Urinary bladder (tissue), 4 donors: ENCODE measurements at places on chromosomes 7 and 10. TPM values are rescaled to one million over a fixed set of nuclear protein-coding genes. Genes with fewer than 3 reads are reported as not detected.
A peak's percentile ranks its signal among the peaks of the same experiment; 100 is the strongest.

DNA sequence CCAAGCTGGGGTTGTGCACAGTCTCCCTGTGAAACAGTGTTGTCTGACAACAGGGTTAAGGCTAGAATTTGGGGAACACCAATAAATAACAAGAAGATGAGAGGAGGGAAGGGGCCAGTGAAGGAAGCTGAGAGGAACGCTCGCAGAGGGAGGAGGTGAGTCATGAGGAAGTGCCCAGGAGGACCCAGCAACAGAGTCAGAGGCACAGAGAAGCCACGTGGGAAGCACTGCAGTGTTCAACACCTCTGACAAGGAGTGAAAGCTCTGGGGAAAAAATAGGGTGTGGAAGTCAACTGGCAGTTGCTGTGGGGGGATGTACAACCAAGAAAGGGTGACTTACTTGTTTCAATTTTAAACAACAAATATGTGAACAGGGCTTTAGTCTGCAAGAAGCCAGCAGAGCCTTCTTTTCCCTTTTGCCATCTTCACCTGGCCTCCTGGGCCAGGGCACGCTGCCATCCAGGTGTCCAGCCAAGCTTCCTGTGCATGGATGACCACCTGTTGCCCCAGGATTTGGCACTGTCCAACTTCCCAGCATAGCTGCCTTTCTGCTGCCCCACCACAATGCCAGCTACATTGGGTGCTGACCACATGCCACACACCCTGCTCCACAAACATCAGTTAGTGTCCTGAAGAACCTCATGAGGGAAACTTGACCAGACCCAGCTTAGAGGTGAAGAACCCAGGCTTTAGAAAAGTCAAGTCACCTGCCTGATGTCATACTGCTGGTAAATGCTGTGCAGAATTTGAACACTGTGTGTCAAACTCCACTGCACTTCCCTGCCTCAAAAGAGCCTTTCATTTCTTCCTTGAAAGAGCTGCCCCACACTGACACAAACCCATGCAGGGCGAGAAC is 69.6 kb downstream of the ATXN7L1 start:
- DNase-seq = no peak

GRCh38 chr7:144414815-144415214 is 11.3 kb upstream of the NOBOX start:
- DNase-seq = no peak

DNA sequence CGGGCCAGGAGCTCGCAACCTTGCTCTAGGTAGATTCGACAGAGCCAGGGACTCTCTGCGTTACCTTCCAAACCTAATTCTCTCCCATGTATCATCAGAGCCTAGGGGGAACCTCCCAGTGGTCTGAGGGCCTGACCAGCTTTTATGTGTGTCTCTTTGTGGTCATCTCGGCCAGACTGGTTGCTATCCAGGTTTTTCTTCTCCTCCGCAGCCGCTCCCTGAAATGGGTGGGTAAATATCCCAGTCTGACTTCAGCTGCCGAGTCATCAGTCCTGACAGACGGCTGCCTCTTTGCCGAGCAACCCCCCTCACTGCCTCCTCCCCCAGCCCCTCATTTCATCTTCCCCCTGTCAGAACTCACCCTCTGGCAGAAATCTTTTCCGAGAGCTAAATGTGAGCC is 578.1 kb downstream of the LRMDA start:
- DNase-seq = no peak

GRCh38 chr10:44326474-44327030 is 58.3 kb downstream of the CXCL12 start:
- no peak for DNase-seq

GRCh38 chr7:24866004-24866615 is 108.8 kb upstream of the GSDME start:
- DNase-seq = no peak

Gene SBDS
- 60.0 TPM for total RNA-seq

GRCh38 chr10:112793202-112793921 is 156.7 kb upstream of the TCF7L2 start:
- no peak for DNase-seq

DNA sequence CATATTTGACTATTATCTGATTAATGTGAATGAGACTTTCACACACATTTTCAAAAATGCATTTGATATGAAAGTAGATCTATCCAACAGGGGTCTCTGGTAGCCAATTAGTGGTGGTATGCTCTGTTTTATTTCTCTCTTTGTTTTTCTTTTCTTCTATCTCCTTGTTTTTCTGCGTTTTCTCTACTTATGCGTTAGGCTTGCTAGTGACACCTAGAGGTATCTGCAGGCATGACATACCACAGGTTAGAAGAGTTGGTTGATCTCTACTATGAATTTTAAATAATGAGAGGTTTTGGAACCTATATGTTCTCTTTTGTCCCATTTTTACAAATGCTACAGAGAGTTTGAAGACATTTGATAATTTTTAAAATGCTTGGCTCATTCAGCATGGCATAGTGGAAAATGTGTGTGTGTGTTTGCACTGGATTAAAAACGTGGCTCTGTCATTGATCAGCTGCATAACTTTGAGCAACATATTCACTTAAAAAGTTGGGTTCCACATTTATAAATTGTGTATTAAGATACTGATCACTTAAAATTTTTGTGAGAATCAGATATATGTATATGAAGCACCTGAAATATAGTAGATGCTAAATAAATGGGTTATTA is 28.1 kb upstream of the PLXDC2 start:
- DNase-seq = no peak

GRCh38 chr7:22867589-22867988 is 44.9 kb upstream of the TOMM7 start:
- DNase-seq = no peak

Gene UFSP1
- 2.6 TPM for total RNA-seq

- no peak for DNase-seq
Measured at GRCh38 chr7:7569615-7570014, 2.9 kb downstream of the MIOS start.

Gene RBP4
- total RNA-seq = 1.9 TPM

DNA sequence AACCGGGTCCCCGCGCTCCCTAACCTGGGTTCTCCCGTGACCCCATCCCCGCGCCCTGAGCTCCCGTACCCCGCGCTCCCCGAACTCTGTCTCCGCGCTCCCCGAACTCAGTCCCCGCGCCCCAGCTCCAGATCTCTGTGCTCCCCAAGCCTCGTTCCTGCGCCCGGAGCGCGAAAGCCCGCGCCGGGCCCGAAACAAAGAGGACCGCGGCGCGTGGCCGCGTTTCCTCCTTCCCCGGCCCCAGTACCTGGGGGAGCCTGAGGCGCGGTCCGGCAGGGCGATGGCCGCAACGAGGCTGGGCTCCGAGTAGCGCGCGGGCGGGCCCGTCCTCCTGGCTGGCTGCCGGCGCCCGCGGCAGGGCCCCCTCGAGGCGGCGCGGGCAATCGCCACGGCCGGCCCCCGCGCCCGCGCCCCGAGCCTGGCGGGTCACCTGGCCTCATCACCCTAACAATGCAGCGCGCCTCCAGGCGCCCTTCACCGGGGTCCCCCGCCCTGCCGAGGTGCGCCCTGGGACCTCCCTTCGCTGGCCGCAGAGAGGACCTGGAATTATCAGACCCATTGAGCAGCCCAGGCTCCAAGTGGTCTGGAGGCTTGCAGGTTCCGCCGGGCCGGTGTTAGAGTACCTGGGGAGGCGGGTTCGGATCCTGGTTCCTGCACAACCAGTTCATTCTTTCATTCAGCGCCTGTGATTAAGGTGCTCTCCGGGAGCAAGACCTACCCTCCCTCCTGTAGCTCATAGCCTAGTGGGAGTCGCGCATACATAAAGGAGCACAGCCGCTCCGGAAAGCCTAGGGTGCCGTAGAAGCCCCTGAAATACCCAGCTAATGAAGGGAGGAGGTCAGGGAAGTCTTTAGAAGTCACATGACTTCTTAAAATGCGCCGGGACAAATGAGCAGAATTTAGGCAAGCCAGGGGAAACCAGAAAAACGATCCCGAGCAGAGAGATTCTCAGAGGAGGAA is at the start of gene TNS3:
Gene TNS3, minus strand, starts transcription at position 308 of the 960 bp plus-strand sequence. CDS start 142,475 bp downstream, outside the sequence.
- no peak for DNase-seq

- no peak for DNase-seq
Measured at GRCh38 chr10:100847440-100847839, 65.3 kb upstream of the SLF2 start.

Gene SDK1
- total RNA-seq = 15.1 TPM

GRCh38 chr10:63866075-63866746 is 345.0 kb downstream of the REEP3 start:
- peak; percentile 48 for DNase-seq

DNA sequence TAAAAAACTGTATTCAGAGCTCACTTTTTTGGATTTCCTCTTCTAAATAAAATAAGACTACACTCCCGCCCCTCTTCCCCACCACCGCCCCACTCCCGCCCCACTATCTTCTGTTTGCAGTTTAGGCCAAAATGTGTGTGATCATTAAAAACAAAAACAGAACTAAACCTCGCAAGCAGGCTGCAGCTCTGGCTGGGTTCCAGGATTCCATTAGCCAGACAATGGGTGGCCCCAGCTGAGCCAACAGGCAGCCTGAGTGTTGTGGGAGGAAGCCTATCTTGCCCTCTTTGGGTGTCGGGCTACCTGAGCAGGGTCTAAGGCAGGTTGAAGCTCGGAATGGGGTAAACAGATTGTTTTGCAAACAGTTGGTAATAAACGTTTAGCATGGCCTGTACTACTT is 41.7 kb downstream of the ARL4A start:
- DNase-seq = no peak

Gene PITRM1
- total RNA-seq = 46.6 TPM

DNA sequence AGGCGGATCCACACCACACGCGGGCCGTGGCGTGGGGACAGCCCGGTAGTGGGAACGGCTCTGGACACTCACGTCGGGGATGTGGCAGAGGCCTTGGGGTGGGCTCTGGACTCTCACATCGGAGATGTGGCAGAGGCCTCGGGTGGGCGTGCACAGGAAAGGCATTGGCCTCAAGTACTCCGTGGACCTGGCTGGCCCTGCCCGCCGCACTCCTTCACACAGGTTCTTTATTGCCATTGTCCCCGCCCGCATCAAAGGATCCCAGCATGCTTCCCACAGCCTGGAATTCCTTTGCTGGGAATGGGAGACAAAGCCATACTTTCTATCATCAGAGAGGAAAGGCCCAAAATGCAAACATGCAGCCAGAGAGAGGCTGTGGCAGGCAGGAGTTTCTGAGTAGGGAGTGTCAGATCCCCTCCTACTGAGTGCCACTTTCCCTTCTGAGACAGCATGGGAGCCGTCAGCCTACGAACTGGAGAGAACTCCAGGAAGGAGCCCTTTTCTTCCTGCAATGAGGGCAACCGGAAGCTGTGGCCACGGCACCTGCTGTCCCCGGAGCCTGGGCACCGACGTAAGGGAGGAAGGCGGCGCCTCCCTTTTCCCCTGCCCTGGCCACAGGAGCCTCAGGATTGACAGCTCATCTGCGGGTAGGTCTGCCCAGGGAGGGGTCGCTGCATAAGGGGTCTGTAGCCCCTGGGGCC is 51.5 kb downstream of the RBM17 start:
- DNase-seq = no peak

GRCh38 chr7:150969475-150969874 is 8.6 kb downstream of the KCNH2 start:
- no peak for DNase-seq

DNA sequence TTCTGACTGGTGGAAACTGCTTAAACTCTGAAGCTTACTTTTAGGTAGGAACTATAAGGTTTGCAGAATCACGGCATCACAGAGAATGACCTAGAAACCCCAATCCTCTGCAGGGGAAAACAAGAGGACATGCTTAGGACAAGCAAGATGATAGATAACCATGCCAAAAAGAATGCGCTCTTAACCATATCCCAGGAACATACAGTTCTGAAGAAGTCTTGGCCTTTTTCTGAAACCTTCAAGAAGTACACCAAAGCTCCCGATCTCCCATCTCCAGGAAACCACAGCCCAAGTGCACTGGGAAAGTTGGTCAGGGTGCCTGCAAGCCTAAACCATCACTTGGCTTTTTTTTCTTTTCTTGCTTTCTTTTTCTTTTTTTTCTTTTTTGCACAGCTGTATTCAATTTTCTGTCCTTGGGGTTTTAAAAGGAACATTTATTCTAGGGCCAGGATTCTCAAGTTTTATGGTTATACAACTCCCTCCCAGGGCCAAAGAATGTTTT is 12.2 kb upstream of the SVIL start:
- peak; percentile 75 for DNase-seq

- DNase-seq = no peak
Measured at GRCh38 chr7:130912862-130913638, 179.0 kb upstream of the KLF14 start.

Gene TUBAL3
- total RNA-seq = 0.16 TPM

Gene CTTNBP2
- total RNA-seq = 13.1 TPM

- no peak for DNase-seq
Measured at GRCh38 chr10:31166606-31167005, 134.9 kb upstream of the ZNF438 start.

Gene DUS4L
- total RNA-seq = 16.8 TPM

- no peak for DNase-seq
Measured at GRCh38 chr10:116155191-116155590, 117.8 kb downstream of the GFRA1 start.
